ENCODE measurements at places on chromosomes 13 and 19.

- peak; percentile 65 for DNase-seq
These were observed 3.8 kb downstream of the MYADM start for GRCh38 chr19:53871454-53871853.

DNA sequence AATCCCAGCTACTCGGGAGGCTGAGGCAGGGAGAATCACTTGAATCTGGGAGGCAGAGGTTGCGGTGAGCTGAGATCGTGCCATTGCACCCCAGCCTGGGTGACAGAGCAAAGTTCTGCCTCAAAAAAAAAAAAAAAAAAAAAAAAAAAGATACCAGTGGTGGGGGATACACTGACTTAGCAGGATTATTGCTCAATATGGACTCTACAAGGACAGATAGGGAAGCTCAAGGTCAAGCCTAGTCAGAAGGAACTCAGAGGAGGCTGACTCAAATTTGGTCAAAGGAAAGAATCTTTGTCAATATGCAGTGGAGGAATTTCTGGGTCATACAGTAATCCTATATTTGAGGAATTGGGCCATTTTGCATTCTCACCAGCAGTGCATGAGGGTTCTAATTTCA, 6.7 kb upstream of the DIAPH3 start:
- no peak for DNase-seq

DNA sequence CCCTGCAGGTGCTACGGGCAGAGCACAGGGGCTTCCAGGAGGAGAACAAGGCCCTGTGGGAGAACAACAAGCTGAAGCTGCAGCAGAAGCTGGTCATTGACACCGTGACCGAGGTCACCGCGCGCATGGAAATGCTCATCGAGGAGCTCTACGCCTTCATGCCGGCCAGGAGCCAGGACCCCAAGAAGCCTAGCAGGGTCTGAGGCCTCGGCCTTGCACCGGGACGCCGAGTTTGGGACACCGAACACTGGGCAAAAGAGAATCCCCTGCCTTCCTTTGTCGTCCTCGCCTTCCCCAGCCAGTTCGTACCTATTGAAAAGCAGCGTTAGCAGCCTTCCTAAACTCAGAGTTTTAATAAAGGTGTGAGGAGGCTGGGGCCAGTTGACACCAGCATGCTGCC, 12.1 kb downstream of the CBY2 start:
- DNase-seq: no peak

DNA sequence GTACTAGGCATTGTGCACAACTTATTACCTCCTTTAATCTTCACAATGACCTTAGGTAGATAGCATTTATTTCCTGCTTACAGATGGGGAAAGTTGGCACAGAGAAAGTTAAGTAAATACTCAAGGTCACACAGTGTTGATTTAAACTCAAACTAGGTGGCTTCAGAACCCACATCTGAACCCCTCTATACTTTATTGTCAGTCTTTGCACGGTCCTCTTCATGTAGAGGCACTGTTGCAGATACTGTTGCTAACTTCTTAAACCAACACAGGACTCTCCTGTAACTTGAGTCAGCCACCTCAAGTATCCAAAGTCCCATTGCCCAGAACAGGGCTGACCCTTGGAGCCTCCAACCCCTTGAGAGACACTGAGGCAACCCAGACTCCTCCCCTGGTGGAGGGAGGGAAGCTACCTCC, 48.8 kb downstream of the FRY start:
- no peak for DNase-seq

DNA sequence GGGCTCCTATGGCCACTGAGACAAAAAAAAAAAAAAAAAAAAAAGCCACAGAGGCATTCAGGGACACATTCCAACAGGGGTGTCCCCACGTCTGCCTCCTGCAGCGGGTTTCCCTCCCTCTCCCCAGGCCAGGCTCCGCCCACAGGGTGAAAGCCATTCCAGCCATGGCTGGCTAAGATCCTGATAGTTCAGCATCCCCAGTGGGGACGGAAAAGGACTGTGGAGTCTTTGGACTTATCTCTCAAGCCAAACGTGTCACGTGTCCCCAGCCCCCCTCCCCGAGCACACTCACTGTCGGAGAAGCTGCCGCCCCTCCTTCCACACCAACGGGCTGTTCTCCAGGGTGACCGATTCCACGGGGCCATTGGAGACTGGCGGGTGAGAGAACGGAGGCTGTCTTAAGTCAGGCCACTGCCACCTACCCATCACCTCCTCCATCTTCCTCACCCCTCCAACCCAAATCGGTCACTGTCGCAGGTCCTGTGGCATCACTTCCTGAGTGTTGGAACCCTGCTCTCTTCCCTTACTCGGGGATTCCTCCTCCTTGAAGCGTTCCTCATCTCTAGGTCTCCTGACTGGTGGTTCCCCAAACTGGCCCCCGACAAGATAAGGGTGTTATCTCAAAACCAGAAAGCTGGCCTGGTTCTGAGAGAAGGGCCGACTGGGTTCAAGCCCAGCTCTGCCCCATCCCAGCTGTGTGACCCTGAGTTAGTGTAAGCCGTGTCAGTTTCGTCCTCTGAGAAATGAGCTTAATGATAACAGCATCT, 9.1 kb upstream of the FKRP start:
- no peak for DNase-seq

DNA sequence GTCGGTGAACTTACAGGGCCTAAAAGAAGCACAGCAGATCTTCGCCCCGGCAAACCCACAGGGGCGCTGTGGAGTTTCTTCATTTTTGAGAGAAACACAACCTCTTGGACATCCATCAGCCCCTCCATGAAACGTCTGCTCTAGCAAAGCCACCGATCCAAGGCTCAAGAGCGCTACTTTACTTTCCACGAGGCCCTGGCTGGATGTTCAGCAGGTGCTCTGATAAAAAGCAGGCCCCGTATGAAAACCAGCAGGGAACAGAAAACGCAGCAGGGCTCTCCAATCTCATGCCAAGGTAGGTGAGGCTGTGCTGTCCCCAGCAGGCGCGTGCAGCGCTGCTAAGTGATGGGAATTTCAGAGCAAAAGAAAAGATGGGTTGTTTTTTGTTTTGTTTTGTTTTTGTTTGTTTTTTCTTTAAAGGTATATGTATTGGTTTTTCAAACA, 86.7 kb downstream of the IRS2 start:
- peak; percentile 32 for DNase-seq

DNA sequence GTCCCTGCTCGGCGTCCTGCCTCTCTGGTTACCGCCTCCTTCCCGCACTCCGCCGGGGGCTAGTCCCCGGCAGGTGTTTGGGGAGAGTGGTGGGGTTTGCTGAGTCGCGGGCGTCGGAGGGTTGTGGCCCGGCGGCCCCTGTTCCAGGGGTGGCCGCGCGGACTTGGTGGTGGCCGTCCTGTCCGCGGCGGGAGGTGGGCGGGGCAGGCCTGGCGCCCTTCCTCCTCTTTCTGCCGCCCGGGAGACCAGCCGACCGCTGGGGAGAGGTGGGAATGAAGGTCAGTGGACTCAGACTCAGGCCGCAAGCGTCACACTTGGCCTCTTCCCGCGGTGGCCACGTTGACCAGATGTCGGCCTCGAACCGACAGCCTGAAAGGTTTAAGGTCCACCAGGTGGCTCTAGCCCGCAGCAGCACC, 61.8 kb downstream of the ZNF723 start:
- no peak for DNase-seq

GRCh38 chr19:40465025-40465556, 454 bp downstream of the BLVRB start:
- no peak for DNase-seq

GRCh38 chr13:101111894-101112293, 304.4 kb downstream of the NALCN start:
- DNase-seq: no peak

GRCh38 chr13:114045113-114045735, 71.3 kb upstream of the C13orf46 start:
- DNase-seq: no peak

- no peak for DNase-seq
These were observed 882.1 kb downstream of the UQCRFS1 start for GRCh38 chr19:28330831-28331230.

DNA sequence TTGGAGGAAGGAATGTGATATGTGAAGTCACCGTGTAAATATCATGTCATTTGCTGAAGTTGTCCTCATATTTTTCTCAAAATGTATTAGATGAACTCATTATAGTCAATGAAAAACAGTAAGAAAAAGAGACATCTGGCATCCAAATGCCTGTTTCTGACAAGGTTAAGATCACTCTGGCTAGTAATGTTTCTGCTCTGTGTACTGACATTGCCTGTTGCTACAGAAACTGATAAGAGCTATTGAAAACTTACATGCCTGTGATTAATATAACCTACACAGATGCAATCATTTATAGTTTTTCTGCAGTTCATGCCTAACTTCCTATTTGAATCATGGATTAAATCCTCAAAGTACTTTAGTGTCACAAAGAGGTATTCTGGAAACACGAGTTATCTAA, 249.8 kb downstream of the NBEA start:
- no peak for DNase-seq

All from activated CD4-positive, alpha-beta T cell treated with anti-CD3 and anti-CD28 coated beads, Interleukin-2, amount 10 ng/mL, durations not matched to agents 24 days and 14 days (primary cell).